Pons (tissue), 1 donor: ENCODE measurements at places on chromosomes 13 and 19.
A peak's percentile ranks its signal among the peaks of the same experiment; 100 is the strongest.

DNA sequence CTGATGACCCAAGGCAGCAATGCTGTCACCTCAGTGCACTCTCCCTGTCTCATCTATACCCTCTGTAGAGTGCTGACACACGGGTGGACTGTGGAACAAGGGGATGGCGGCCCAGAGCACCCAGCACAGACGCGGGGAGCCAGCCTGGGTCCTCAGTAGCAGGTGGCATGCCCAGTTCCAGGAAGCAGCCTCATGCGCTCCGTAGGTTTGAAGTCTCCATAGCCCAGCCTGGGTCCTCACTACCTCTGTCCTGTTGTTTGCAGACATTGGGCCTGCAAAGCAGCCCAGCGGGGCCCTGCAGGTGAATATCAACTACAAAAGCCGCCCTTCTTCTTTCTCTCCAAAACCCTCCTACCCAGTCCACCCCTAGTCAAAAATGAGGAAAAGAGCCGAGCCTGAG lies 5.0 kb upstream of the SLC7A9 start:
- DNase-seq, result no peak

GRCh38 chr13:108020027-108020426 lies 195.3 kb downstream of the LIG4 start:
- DNase-seq, result no peak

GRCh38 chr13:109113427-109113826 lies 484.0 kb downstream of the MYO16 start:
- DNase-seq, result no peak

DNA sequence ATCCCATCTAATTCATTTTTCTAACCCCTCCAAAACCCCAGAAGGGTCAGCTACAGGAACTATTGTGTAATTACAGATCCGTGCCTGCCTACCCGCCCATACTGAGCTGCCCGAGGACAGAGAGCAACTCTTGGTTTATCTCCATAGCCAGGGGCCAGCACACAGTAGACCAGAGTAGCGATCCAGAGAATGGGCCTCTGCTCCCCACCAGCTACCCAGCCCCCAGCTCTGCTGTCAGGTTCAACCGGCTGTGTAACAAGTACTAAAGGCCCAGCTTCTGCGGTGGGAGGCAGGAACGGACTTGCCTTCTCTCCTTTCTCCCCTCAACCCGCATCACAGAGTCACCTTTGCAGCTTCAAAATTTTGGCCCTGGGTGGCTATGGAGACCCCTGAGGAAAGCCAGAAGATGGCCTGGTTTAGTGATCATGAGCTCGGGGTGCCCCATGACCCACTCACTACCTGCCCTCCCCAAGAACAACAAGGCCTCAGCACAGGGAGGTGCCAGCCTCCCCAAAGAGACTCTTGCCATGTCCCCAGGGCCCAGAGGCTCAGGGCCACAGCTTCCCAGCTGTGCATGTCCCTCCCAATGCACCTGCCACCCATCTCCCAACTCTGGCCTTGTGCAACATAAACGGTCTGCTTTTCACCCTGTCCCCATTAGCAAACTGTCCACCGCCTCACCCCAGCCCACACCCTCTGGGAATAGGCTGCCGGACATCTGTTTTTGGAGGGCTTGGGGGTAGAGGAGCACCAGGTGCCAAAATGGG lies 5.7 kb downstream of the CALM3 start:
- no peak for DNase-seq

DNA sequence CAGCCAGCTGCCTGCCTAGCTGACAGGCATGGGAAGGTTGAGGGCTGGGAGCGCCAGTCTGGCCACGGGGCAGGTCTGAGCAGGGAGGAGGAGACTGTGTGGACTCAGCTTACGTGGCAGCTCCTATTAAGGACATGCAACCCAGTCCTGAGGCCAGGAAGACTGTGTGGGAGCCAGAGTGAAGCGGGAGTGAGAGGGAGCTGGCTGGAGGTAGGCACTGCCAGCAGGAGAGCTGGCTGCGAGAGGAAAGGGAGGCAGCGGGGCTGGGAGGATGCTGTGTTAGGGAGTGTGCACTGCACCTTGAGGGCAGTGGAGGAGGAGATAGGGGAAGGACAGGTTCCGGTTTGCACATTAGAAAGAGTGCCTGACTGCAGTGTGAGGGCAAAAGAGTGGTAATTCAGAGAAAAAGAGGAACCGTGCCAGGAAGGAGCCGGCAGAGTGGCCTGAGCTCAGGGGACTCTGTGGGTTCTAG lies 99.2 kb downstream of the SLC7A1 start:
- peak; percentile 40 for DNase-seq

DNA sequence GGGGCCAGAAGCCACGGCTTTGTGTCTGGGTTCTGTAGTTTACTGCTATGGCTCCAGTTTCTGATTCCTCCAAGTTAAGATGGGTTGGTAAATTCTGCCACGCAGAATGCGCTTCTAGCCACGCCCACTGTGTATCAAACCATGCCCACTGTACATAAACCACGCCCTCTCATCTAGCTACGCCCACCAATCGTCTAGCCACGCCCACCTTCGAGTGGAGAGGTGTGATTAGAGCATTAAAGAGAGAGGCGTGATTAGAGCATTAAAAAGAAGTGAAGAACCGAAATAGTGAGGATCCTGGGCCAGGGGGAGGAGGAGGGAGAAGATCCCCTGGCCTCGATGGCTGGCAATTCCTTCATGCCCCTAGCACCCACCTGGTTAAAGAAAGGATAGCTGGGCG lies 43.7 kb upstream of the ADGRE5 start:
- no peak for DNase-seq

DNA sequence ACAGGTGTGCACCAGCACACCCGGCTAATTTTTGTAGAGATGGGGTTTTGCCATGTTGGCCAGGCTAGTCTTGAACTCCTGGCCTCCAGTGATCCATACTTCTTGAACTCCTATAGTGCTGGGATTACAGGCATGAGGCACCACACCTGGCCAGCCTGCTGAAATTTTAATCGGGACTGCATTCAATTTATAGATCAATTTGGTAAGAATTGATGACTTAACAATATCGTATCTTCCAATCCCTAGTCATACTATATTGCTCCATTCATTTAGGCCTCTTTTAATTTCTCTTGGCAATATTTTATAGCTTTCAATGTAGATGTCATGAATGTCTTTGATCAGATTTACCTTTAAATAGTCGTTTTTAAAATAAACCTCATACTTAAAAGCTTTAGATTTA lies 5.6 kb upstream of the ZNF45 start:
- no peak for DNase-seq

GRCh38 chr13:70042193-70042592 lies 65.4 kb upstream of the ATXN8OS start:
- no peak for DNase-seq

DNA sequence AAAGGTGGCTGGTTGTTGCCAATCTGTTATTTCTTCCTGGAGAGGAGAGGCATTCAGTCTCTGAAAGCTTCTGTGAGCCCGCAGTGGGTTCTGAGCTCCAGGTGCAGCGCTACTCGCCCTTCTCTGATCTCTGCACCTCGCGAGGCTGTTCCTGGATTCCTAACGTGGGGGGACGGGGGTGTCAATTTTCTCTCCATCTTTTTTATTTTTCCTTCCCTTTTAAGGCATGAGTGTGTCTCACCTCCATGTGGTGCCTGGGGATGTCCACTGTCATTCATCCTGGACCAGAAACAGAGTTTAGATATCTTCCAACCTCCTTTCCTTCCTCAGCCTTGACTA lies 626 bp downstream of the ZNF233 start:
- no peak for DNase-seq

DNA sequence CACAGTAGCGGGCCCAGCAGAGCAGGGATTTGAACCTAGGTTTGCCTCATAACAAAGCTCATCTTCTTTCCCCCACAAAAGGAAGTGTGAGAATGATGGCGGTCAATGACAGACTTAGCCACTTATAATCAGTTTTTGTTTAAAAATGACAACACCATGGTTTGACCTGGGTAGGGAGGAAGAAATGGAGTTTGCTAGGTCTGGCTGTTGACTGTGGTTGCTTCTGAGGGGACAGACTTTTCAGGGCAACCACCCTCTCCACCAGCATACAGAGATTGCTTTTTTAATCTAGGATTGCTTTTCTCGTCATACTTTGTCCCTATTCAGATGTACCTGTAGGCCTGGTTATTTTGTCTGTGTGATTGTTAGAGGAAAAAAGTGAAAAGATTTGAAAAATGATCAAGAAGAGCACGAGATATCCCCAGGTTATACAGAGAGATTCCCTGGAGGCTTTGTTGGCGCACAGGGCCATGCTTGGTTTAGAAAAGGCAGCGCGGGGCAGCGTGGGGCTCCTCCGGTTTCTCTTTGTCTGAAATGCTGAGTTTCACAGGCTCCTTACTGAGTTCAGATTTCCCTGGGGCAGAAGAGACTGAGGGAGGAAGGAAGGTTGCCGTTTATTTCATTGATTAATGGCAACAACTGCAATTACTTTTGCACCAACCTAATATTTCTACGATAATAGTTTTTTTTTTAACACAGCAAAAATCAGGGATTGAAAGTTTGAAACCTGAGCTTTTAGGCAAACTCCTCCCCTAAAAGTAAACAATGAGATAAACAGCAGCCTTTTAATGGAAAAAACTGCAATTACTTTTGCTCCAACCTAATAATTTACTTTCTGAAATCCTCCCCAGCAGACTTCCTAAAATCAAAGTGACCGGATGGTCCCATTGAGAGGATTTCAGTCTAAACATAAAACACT lies 97.0 kb upstream of the RNF113B start:
- no peak for DNase-seq
